Hepatic stellate cell (primary cell): ENCODE measurements at places on chromosomes 2 and 18.

DNA sequence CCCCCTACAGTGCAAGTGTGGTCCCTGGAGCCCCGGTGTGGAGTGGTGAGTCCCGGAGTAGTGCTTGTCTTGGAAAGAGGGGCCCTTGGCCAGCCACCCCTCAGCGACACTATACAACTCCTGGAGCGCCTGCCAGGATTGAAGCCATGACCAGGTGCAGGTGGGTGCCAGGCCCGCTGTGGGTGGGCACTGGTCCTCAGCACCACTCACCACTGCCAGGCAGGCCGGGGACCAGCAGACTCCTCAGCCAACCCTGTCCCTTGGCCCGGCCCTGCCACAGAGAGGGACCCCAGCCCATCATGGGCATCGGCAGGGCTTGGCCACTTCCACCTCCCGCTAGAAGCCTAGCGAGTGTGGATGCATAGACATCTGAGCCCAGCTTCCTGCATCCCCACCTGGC, 42.2 kb downstream of the STK25 start:
- DNase-seq, result no peak

GRCh38 chr2:112118148-112118547, 20.0 kb upstream of the FBLN7 start:
- DNase-seq, result no peak

GRCh38 chr2:219453671-219454590, 19.3 kb downstream of the SPEG start:
- peak; percentile 60 for DNase-seq

GRCh38 chr18:57035590-57035989, 111.3 kb upstream of the BOD1L2 start:
- no peak for DNase-seq

DNA sequence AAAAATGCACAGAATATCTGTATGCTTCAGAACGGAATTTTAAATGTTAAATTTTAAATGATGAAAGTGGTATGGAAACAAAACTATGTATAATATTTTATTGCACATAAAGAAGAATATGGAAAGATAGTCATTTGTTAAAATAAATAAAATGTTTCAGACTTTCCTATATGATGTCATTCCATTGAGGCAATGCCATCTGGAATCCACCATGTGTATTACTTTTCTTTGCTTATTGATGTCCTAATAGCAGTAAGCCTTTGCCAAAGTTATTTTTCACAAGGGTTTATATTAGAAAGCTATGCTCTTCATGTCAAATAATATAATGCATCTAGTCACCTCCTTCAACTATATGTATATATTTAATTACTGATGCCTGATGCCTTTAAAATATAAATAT, 601.6 kb upstream of the PKDCC start:
- no peak for DNase-seq

- DNase-seq, result no peak
These were observed 49.3 kb downstream of the ACAA2 start for GRCh38 chr18:49764032-49764431.

DNA sequence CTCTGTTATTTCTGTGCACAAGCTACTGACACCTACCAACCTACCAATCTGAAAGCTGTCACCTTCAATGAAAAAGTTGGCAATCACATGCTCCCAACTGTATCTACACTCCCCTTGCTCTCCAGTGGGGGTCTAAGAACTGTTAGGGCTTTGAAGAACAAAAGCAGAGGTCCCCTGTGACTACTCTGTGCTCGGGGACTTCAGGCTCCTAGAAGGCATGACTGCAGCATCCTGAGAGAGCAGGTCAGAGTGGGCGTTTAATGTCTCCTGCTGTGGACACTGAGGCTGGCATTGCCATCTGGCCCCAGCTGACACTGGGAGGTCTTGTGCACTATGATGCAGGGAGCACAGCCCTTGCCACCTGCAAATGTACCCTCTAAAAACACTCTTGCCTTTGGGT, 93.3 kb downstream of the ACTR2 start:
- DNase-seq, result no peak

DNA sequence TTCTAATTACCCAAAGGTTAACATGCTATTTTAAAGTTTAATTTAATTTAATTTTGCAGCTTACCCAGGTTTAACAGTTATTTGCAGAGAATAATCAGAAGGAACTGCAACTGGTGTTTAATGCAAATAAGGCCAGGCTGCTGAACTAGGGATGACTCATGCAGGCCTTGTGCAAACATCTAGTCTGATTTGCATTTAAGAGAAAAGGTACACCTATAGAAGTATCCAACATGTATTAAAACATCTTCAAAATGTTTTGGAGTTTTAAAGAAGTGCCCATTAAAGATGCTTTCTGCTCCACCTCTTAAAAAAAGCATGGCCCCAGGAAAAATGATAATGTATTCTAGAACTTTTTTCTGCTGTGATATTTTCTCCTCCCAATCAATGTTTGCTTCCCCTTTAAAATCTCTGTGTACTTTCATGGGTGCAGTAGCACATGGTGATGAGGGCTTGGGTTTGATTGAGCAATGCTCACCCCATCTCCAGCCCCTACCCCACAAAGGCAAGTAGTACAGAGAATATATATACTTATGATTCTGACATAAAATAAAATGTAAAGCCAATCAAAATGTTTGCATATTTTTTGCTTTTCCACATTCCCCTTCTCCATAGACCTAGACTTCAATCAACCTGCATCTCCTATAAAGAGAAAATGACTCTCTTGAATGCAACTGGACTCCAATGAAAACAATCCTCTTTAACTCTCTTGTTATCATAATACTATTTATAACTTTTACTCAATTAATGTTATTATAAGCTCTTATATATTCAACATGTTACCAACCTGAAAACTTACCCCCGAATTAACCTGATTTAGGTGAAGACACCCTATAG, 54.1 kb downstream of the ATP8B1 start:
- DNase-seq, result no peak

DNA sequence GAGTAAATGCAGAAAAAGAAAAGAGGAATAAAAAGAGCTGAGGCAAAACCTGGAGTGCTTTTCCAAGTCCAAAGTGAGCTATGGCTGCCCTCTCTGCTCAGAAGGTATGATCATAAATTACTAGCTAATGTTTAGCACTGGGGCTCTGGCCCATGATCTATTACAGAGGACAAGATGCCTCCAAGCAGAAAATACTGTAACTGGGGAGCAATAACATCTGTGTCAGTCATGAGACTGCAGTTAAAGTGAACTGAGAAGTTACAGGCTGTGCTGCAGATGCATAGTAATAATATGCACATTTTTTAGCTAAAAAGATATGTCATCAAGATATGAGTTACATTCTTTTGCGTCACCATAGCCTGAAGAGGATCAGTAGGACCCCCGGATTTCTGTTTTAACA, 209.4 kb upstream of the RBBP8 start:
- no peak for DNase-seq

DNA sequence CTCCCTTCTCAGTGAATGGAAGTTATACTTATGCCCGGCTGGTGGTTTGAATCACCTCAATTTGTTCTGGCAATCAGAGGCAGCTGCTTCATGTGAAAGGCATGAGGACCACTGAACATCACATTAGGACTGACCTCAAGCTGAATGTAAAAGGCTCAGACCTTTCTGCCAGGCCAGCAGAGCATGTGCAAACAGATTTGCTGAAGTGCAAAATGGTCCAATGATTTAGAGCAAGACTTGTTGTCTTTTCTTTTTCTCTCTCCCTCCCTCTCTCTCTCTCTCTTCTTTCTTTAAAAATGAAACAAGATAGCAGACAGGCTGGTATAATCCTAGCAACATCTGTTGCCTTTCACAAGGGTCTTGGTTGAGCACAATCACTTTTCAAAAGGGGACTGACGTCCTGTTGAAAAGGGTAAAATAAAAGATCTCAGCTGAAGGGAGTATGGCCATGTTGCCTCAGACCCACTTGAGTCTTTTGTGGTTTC, 13.3 kb upstream of the CDH7 start:
- no peak for DNase-seq

DNA sequence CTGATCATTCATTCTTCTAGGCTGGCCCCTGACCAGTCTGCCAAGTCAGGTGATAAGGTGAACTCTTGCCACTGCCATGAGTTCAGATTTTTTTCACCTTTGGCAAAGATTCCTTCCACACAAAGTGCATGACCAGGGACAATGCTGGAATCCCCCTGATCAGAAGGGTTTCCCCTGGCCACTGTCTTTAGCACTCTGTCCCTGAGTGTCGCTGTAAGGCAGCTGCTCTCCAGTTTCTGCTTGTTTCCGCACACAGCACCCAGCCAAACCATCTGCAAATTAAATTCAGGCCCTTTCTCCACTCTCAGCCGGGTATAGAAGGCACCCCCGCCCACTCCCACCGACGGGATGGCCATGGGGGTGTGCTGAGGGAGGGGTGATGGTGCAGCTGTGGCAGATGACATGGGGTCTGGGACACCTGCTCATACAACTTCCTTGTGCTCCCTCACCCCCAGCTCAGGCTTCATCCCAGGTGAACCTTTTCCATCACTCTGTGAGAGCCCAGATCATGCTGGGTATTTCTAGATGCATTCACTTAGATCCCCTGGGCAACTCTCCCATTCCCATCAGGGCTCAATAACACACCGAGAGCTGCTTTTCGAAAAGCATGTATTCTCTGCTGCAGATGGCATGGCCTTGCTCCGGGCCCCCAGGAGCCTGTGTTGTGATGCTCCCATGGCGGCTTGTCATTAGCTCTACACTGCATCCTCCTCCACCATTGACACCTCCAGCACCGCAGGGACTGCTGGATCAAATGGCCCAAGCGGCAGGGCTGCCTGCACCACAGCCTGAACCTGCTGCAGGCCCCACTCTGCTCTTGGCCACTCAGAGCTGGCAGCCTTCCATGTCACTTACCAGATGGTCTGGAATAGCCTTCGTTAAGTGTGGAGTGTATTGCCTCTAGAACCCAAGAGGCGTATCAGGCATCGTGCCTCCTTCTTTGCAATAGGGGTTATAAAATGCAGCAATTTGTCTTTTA, 52.3 kb upstream of the ROCK2 start:
- DNase-seq, result no peak

DNA sequence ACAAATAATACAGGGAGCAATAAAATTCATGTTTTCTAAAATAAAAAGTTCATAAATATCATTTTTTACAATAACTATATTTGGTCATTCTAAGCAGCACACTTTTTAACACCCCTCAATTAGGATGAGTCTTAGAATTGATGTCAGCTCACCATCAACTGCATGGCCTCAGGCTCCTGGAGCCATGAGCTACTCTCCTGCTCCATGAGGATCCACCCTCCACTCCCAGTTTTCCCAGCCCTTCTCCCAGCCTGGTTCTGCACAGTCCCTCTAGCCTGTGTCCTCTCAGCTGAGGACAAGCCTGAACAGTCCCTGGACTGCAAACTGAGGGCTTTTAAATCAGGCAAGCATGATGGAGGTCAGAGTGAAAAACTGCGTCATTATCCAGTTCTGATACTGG, 89.1 kb downstream of the SMC6 start:
- no peak for DNase-seq

DNA sequence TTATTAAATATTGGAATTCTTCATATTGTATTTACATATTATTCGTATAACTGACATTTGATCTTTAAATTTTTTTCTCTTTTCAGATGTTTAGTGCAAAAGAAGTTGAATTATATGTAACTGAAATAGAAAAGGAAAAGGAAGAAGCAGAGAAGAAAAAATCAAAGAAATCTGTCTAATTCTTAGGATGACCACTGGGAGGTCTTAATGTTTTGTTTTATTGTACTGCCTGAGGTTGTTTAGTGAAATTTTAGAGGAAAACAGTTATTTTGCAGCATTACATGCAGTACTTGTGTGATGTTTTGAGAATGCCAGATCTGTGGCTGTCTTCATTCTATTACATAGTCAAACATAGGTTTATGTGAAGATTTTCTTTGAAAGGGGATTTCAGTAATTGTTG, 34.0 kb upstream of the TAF4B start:
- DNase-seq, result no peak

DNA sequence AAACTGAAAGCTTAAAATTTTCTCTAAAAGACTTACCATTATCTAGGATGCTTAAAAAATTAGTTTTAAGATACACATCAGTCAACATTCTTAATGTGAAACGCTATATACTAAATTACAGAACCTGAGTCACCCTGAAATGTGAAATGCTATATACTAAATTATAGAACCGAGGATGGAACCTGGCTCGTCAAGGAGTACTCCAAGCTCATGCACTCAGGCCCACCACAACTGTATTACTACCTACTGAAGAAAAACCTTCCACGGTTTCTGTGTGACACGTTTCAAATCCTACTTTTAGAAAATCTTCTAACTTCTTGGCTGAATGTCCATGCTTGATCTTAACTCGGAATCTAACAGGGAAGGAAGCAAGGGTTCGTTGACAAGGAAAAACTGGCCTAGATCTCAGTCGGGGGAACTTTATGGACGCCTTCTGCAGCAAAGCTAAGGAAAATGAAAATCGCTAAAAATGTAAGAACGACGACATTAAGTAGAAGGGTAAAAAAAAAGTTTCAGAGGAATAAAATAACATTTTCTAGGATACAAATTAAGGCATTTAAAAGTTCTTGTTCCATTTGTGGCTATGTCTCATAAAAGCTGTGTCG, 1.4 kb downstream of the PRKD3 start:
- no peak for DNase-seq

DNA sequence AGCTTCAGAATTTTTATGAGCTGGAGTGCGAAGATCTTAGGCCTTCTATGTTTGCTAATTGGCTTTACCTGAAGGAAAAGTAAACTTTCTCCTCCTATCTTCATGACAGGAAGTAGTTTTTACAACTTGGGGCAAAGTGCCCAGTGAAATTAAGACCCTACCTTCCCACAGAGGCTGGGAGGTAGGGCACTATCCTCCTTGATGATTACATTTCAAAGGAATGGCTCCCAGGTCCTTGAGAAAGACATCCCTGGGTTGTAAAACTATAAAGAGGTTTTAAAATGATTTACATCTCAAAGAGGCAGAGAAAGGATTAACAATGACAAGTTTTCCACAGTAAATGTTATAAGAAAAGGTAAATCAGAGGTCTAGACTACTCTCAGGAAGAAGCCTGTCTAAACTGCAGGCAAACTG, 155.8 kb downstream of the CDH7 start:
- no peak for DNase-seq

GRCh38 chr2:95240556-95240955, 33.2 kb downstream of the ZNF892 start:
- DNase-seq, result no peak

DNA sequence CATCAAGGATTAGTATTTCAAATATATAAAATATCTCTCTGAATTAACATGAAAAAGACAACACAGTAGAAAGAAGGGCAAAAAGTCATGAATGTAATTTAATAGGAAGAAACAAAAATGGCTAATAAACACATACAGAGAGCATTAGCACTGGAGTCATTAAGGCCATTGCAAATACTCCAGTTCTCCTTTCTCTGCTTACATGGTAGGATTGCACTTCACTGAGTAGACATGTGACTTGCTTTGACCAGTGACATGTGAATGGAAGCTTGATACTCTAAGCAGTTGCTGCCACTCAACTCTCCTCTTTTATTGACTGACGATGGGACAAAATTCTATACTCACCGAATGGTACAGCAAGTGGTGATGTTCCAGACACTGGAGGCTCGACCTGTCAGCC, 153.9 kb upstream of the LGALSL start:
- DNase-seq, result no peak

- DNase-seq, result no peak
These were observed 49.3 kb downstream of the FN1 start for GRCh38 chr2:215386566-215386965.

GRCh38 chr2:46096260-46096659, 200.9 kb upstream of the EPAS1 start:
- DNase-seq, result no peak
